Stimulated activated CD4-positive, alpha-beta T cell treated with anti-CD3 and anti-CD28 coated beads, Interleukin-1b, Interleukin-23, amount 100 ng/mL, for 24 hours (primary cell): ENCODE measurements at places on chromosomes 16 and 17.

- no peak for DNase-seq
Observed at GRCh38 chr16:28504707-28505404, 1.8 kb downstream of the IL27 start.

DNA sequence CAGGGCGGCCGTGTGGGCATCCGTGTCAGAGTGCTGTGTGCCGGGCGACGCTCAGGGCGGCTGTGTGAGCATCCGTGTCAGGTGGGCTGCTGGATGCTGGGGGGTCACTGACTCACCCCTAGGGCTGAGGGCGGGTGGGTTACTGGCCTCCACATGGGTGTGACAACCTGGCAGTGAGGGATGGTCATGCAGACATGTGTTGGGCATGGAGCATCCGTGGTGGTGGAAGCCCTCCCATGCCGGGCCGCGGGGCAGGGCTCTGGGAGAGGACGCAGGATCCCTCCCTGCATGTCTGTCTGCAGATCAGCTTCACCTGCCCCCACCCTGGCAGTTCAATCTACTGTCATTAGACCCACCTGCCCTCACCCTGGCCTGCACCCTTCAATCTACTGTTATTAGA is 56.3 kb downstream of the METRNL start:
- DNase-seq: no peak

DNA sequence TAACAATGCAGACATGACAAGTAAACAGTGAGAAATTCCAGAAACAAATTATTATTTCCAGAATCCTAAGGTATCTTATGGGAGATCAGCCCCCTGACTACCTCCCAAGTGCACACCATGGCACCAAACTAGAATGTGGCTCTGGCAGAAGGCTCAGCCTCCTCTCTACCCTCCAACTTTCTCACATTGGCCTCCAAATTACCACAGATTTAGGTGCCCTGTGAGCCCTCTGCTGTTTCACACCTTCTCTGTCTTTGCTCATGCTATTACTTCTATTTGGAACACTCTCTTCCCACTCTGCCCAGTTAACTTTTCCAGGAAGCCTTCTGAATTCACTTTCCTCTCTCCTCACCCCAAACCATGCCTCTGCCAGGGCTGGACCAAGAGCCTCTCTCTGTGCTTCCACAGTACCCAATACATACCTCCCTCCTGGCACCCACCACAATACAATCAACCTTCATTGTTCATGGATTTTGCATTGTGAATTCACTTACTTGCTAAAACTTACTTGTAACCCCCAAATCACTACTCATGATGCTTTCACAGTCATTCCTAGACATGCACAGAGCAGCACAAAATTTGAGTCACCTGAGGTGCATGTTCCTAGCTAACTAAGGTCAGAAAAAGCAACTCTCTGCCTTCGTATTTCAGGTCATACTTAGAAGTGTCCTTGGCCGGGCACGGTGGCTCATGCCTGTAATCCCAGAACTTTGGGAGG is 31.4 kb downstream of the SMG6 start:
- no peak for DNase-seq

GRCh38 chr17:77727037-77727615 is 231.4 kb upstream of the TNRC6C start:
- no peak for DNase-seq

DNA sequence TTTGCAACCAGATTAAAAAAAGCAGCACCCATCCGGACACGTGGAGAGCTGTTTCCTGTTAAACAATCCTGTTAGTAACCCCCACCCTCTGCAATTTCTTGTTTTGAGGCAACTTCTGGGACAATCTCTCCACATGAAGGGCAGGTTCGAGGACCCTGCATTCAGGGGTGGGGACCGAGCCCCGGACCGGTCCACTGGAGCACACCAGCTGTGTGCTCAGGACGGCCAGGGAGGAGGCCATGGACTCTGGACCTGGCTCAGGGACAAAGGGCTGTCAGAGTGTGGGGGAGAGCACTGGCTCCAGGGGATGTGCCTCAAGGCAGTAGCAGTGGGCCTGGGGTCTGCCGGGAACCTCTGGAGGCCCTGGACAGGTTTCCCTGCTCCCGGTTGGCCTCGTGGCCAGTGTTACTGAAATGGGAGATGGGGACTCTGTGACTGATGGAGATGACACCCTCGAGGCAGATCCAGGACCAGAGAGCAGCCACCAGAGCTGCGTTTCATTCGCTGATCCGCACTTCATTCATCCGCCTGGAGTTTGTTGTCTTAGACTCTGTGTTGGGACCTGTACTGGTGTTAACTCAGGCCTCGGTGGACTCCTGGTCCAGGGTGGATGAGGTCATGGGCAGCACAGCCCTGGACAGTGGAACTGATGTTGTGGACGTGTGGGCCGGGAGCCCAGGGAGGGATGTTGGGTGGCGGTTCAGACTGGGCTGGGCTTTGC is 2.9 kb upstream of the CPNE7 start:
- DNase-seq: no peak

DNA sequence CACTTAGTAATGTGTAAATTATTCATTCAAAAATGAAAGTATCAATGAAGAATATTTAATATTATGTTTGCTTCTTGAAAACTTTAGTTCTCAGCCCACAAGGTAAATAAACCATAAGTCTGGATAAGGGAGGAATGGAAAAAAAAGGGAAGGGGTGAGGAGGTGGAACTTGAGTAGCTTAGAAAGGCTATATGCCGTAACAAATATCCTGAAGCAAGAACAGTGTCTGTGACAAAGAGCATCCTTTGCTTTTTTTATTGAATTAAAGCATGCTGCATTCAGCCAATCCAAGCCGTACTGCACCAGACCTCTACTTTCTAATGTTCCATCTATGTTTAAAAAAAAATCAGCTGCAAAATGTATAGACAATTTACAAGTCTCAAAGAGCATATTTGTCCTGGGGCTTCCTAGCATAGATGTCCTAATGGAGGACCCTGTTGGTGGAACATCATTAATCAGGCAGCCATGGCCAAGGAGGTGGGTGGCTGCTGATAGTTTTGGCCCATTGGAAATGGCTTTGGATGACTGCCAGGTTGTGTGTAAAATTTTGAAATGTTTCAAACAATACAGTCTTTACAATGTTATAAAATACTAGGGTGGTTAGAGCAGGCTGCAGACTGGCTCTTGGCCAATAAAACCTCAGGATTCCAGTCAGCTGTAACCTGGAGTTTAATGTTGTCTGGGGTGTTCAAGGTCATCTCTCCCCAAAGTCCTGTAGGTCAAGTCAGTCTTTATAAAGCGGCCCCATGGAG is 895.8 kb upstream of the SOX9 start:
- no peak for DNase-seq

DNA sequence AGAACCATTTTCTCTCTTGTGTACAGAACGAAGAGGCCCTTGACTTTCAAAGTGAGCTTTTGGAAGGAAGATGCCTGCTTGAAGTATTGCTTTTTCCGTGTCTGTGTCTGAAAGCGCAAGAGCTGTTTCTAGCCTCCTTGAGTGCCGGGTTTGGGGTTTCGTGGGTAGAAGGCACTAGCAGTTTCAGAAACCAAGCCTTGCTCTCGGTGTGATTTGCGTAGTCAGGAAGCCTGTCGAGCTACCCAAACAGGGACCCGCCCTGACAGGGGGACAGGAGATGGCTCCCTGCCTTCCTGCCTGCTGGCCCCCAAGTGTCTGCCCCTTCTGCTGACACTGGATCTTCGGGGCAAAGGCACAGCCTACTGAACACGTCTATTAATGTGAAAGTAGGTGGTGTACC is 322.0 kb downstream of the MAF start:
- DNase-seq: no peak
